ENCODE measurements at places on chromosomes 5 and 9.

GRCh38 chr5:154776167-154776566 lies 21.0 kb downstream of the LARP1 start:
- DNase-seq = no peak

GRCh38 chr9:83011611-83012010 lies 51.3 kb downstream of the RASEF start:
- DNase-seq = no peak

- DNase-seq = peak; percentile 87
These were observed 72.0 kb upstream of the C9orf72 start for GRCh38 chr9:27645161-27645840.

- no peak for DNase-seq
These were observed 6.5 kb downstream of the ARL14EPL start for GRCh38 chr5:116038817-116039216.

GRCh38 chr9:85151162-85151561 lies 481.6 kb downstream of the NTRK2 start:
- DNase-seq = no peak

DNA sequence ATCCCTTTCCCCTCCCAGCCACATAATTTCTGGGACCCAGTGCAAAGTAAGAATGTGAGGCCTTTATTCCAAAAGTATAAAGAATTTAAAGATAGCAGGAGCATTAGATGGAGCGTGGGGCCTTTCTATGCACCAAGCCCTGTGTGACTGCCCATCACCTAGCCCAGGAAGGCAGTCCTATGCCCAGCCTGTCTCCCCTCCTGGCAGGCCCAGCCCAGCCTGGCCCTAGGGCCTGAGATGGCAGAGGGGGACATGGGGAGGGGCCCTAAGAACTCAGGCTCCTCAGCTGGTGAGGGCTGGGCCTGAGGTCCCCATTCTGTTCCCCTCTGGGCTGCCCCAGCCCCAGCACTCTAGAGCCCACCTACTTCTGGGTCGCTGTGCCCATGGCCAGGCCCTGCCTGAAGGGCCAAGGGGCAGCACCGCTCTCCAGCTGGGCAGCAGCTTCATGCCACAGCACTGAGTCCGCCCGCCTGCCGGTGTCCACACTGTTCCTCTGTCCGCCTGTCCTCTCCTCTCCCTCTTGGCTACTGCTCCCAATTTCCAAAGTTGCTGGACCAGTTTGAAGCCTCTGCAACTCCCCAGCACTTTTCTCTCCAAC lies 995 bp upstream of the SLC23A1 start:
- DNase-seq = no peak

DNA sequence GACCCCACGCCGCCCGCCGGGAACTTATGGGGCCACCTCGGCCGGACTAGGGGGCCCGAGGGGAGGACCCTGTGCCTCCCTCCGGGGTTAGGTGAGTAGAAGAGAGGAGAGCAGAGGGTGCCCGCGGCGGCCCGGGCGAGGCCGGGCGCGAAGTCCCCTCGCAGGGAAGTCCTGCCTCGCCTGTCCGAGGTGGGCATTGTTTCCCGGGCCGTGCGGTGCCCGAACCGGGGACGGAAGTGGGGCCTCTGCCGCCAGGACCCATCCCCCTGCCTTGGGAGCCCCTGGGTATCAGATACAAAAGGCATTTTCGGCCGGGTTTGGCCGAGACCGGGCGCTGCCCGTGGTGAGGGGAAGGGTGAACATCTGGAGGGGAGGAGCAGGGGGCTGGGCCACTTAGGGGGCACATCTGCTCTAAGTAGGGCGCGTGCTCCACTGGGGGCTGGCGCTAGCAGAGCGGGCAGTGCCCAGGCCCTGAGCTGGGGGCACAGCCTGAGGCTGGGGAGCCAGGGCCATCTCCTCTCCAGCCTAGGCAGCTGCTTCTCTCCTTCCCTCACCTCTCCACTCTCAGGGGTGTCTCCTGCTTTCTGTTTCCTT lies 48.2 kb downstream of the DAB2IP start:
- DNase-seq = peak; percentile 31

DNA sequence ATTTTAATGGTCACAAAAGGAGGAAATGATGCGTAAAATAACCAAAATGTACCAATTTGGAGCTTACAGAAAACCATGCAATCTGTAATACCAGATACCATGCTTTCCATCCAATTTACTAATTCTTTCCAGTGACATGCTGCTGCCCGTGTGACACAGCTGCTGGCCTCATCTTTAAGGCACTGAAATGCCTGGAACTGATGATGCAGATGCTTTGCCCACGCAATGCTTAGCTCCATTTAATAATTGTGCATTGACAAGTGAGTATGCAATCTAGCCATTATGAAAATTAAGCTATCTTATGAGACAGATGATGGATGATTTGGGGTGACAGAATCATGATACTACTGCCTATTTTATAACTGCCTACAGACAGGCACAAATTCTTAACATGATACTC lies 169.2 kb upstream of the CTNND2 start:
- DNase-seq = no peak

- no peak for DNase-seq
These were observed 25.6 kb upstream of the ANKRD33B start for GRCh38 chr5:10538103-10538788.

DNA sequence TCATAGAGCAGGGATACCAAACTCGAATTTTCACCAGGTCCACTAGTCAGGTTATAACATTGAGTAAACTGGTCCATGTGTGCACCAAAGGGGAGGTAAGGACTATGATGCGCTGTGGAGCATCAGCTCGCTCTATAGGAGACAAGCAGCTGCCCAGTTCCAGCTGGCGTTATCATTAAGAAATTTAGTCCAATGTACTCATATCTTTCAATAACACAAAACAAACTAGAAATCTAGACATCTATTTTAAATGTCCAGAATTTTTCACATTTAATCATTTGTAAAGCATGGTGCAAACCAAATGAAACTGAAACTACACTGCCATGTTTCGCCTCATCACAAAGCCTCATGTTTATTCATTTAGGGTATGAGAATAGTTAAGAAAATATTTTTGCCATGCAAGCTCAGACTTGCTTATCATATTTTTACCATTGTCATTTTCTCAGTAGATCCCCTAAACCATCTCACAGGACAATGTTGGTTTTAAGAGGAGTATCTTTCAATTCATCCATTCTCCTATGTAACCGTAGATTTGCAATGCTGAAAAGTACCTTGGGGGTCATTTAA lies 50.9 kb downstream of the ZNF474 start:
- DNase-seq = no peak

DNA sequence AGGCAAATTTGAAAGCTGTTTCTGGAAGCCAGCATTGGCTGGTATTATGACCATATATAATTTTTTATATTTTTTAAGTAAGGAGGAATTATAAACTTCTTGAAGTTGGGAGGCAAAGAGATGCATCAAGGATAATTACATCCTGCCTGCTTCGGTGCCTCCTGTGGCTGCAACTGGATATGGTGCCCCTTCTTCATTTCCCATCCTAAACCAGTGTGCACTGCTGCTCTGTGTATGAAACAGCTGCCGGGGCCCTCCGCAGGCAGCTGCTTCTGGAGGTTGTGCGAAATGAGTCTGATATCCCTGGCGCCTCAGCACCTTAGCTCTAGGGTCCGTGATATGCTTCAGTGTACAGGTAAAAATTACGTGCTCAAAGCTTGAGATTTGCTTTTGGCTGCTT lies 304.2 kb downstream of the ENC1 start:
- peak; percentile 28 for DNase-seq

DNA sequence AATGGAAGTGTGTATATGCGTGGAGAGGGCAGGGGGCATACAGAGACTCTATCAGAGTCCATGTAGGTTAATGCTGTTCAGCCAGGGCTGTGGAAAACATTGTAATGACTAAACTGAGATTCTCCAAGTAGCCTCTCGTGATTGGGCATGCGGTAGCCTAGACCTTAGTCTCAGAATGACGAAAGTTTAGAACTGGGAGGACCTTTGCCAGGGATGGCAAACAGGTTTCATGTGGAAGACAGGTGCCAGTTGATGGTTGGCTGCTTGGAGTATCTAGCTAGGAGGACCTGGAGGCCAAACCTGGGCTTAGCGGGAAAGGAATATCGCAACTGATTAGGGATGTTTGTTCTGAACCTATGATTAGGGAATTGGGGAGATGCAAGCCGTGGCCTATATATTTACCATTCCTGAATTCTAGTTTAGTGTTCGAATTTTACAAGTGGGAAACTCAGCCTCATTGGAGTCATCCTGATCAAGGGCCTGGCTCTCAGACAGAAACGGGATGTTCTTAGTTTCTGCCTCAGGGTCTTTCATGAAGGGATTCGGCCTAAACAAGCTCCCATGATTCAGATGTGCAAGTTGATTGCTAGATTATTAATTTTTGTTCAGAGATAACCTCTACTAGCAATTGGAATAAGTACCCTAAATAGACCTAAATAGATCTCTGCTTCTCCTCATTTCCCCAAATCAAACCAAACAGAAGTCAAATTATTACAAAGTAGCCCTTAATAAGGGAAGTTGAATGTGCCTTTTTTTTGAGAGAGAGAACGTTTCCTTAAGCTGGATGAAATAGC lies 26.8 kb upstream of the TJP2 start:
- DNase-seq = no peak

- no peak for DNase-seq
These were observed 47.3 kb downstream of the S1PR3 start for GRCh38 chr9:89038382-89039103.

All from WERI-Rb-1 (cell line).